Activated T-cell treated with anti-CD3 and anti-CD28 coated beads, Interleukin-2, amount 50 U/mL, for 48 hours (primary cell): ENCODE measurements at places on chromosomes 13 and 19.

GRCh38 chr19:10290357-10290875 is 664 bp downstream of the ICAM5 start:
- peak; percentile 53 for DNase-seq

- DNase-seq: no peak
Measured at GRCh38 chr19:4721196-4721595, 2.4 kb downstream of the DPP9 start.

DNA sequence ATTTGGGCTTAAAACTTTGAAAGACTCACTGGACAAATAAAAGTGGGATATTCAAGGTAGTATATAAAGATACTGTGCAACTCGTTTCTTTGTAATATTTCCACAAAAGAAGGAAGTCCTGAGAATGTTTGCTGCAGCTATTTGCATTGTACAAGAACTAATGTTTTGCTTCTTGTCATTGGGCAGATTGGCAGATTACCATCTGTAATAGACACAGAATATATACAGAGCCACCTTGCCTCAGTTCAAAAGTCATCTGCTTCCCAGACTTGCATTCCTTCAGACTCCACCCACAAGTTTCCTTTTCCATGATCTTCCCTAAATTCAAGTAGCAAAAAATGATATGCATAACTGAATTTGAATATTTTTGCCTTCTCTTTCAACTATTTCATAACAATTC is 145.1 kb downstream of the EFNB2 start:
- no peak for DNase-seq

DNA sequence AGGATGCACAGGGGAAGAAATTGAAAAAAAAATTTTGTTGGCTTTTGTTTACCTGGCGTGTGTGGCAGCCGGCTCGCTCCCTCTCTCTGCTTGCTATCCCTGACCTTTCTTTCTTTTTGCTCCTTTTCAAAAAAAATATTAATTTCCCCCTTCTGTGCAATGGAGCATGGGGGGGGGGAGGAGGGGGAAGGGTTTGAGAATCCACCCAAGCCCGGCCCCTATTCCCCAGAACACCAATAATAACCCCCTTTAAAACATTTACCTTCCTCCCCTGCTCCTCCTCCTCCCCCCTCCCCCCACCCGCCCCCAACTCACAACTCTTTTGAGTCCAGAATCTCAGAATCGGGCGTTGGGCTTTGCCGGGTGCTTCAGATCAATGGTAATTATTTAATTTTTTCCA is 28.4 kb downstream of the NFIX start:
- no peak for DNase-seq

GRCh38 chr19:47096100-47096704 is 17.4 kb downstream of the ZC3H4 start:
- no peak for DNase-seq

- no peak for DNase-seq
Measured at GRCh38 chr19:31678421-31678820, 329.2 kb upstream of the TSHZ3 start.

DNA sequence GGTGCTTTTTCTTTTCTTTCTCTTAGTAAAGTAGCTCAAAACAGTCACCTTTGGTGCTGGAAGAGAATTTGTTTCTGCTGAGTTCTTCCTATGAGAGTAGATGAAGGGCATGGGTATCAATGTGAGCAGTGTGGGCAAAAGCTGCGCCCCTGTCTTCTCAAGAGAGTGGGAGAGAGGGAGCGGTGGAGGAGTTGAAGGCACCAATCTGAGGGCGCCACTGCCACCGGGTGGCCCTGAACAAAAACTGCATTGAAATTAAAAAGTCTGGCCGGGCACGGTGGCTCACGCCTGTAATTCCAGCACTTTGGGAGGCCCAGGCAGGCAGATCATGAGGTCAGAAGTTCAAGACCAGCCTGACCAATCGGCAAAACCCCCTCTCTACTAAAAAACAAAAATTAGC is 28.7 kb upstream of the EPHX3 start:
- DNase-seq: no peak

GRCh38 chr19:18023622-18024251 is 15.8 kb downstream of the ARRDC2 start:
- peak; percentile 63 for DNase-seq

- DNase-seq: no peak
Measured at GRCh38 chr19:8688930-8689329, 9.7 kb downstream of the ACTL9 start.
